ENCODE measurements at places on chromosomes 7 and 10. TPM values are rescaled to one million over a fixed set of nuclear protein-coding genes. Genes with fewer than 3 reads are reported as not detected.

- DNase-seq = no peak
Observed at GRCh38 chr7:129872054-129872453, 80.7 kb downstream of the UBE2H start.

- no peak for DNase-seq
Observed at GRCh38 chr10:49296382-49296781, 2.6 kb upstream of the C10orf71 start.

DNA sequence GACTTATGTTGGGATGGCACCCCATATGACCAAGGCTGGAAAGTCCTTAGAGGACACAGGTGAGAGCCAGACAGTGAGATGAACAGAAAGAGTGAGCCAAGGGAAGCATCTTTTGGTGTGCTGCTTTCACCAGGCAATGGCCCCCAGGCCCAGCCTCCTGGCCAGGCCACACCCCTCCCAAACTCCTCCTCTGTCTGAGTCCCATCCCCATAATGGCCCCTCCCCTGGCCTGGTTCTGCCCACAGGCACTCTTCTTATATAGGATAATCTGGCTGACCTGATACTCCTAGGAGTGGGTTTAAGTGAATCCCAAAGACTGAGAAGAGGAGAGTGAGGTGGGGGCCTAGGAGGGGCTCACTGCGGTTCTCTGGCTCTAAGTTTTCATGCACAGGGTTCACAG lies 252.5 kb downstream of the RPS24 start:
- DNase-seq = no peak

DNA sequence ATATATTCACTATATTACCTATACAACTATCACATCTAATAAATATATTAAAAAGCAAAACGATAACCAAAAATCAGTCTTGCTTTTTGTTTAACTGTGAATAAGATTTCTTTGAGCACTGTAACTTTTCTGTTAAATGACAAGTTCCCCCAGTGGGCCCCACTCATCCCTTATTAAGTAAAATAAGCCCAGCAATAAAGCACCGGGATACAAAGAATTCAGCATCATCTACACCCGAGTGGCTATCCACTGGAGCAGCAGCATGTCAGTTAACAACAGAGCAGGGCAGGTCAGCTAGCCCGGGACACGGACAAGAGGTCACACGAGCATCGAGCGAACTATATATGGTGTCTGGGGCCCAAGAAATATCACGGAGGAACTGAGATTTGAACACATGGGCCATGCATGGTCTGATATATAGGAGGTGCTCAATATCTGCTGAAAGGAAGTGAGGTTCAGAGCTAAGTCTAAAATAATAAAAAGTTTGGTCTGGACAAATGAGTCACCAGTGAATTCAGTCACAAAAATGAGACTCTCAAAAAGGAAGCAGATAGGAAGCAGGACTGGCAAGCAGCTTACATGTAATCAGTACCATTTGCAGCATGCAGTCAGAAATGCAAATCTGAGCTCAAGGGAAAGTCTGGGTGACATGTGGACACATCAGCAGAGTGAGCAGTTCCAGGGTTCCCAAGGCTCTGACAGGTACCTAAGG lies 4.1 kb downstream of the ERCC6 start:
- peak; percentile 88 for DNase-seq

- peak; percentile 91 for DNase-seq
Observed at GRCh38 chr7:140035400-140036223, 27.1 kb downstream of the PARP12 start.

DNA sequence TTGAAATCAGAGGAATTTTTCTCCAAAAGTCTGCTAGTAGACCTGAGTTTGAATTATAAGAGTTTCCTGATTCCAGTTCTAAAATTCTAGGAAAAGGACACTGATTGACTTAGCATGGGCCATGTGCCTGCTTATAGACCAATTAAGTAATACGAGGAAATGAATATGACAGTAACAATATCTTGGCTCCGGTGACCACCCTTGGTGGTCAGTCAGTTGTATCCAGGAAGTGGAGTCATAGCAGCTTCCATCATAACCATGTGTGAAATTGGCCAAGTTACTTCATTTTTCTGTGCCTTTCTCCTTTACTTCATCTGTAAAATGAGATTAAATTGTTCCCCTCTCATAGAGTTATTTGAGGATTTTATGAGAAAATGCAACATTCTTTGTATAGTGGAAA lies 66.9 kb downstream of the MTPAP start:
- DNase-seq = peak; percentile 16

Gene C10orf88
- 15.0 TPM for total RNA-seq

- DNase-seq = no peak
Observed at GRCh38 chr7:70239918-70240317, 641.6 kb downstream of the AUTS2 start.

GRCh38 chr7:2237109-2237602 lies 4.4 kb upstream of the MAD1L1 start:
- DNase-seq = no peak

Gene ZKSCAN5
- total RNA-seq = 10.7 TPM

Gene PILRA
- not detected for total RNA-seq

- peak; percentile 69 for DNase-seq
Observed at GRCh38 chr10:86815035-86815617, 58.7 kb downstream of the BMPR1A start.

DNA sequence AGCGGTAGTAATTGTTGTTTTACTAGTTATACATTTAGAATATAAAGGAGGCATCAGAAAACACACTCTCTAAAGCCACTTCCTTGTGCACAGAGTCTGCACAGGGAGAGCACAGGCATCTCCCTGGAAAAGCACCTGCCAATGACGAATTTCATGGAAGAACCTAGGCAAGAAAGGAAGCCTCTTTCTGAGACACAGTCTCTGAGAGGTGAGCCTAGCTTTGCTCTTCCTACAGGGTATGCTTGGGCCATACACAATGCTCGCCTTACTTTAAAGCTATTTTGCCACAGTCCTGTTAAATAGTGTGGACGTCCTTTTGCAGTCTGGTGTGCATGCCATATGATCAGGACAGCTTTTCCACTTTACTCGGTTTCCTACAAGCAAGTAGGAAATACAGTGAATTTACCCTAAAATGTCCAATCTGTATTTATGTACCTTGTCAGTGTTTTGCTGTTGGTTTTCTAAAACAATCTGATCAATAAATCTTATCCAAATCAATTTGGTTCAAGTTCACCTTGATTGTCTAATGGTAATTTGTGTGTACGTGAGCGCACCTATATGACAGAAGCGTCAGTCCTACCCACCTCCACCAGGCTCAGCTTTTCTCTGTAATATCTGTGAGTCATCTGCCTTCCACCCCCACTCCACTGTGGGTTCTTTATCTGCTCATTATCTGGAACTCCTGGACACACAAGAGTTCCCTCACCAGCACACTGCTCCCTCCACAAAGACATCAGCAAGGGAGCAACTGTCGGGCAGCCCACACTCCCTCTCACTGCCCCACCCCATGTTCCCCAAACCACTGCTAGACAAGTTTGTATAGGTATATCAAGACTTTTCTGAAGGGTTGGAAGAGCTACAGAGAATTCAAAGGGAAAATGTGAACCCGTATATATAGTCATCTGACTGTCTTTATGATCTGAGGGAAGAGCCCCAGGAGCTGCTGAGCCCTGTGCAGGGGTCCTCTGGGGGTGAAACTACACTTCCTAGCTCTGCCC lies 65.2 kb downstream of the KLHDC10 start:
- peak; percentile 27 for DNase-seq

Gene UNCX
- not detected for total RNA-seq

DNA sequence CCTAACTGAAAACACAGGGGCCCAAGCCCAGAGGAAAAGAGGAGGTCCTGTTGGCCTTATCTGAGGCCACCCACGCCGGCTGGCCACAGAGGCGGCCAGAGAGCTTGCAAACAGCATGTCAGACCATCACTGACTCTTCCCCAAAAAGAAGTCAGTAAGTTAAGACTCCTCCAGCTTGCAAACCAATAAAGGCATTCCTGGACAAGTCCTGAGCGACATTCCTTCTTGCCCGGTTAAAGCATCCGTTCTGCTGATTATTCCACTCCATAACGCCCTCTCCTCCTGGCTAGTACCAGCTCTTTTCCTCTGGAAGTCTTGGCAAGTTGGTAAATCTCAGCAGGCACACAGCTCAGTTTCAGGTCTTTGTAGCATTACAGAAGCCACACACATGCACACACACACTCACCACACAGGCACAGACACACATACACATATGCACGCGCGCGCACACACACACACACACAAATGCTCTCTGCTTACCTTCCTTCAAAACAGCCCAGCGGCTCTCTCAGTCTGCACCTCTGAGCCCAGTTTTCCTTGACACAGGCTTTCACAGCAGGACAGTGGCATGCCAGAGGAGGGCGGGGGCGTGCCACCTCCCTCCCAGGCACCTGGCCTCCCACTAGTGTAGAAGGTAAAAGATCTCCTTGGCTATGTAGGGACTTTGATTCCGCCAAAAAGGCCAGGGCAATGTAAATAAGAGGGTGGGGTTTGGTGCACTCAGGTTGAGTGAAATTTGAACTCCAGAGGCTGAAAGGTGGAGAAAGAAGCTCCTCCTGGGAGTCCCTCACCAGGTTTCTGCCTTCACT lies 201.4 kb downstream of the TNS3 start:
- DNase-seq = no peak
